ENCODE measurements at places on chromosomes 16 and 17. TPM values are rescaled to one million over a fixed set of nuclear protein-coding genes. Genes with fewer than 3 reads are reported as not detected.
A peak's percentile ranks its signal among the peaks of the same experiment; 100 is the strongest.

PRSS33 gene
- total RNA-seq = 13.2 TPM

KRT24 gene
- 2.4 TPM for total RNA-seq

DNA sequence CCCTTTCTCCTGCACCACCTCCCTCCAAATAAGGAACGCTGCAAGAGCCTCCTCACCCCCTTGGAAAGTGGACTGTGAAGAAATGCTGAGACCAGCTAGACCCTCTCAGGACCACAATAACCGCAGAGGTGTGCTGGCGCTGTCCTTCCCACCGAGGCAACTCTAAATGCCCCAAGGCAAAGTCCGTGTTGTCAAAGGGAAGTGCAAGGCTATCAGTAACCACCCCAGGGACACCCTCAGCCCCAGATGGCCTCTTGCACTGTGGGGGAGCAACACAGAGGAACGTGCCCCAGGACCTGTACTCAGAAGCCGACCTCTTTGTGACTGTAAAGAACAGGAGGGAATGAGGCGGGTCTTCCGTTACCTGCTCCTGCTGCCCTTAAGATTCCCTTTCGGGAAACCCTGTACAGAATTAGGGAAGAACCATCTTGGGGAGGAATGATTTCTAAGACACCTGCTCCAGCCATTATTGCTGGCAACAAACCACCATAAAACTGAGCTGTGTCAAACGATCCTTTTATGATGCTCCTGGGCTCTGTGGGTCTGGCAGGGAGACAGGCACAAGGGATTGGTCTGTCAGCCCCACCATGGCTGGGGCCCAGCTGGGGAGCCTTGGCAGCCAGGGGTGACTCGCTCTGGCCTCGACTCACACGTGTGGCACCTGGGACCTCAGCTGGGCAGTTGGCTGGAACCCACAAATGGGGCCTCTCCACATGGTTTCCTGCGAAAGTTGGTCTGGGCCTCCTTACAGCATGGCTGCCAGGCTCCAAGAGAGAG is 14.6 kb upstream of the MED9 start:
- DNase-seq = no peak

DNA sequence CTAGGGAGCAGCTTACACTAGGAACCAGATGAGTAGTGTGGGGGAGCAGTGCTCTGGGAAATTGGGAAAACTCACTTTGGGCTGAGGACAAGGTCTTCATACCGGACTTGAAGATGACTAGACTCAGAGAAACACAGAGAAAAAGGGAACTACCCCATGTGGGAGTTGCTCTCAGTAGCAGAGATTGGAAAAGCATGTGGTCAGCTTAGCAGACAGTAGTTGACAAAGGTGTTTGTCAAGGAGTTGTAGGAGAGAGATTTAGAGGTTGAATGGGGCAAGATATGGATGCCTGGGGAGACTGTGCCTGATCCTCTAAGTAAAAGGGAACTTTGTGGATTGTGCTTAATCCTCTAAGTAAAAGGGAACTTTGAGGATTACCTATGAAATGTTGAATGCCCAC is 194.5 kb upstream of the COX10 start:
- DNase-seq = no peak

- DNase-seq = no peak
These were observed 45.8 kb downstream of the LCMT1 start for GRCh38 chr16:25157271-25157875.

DNA sequence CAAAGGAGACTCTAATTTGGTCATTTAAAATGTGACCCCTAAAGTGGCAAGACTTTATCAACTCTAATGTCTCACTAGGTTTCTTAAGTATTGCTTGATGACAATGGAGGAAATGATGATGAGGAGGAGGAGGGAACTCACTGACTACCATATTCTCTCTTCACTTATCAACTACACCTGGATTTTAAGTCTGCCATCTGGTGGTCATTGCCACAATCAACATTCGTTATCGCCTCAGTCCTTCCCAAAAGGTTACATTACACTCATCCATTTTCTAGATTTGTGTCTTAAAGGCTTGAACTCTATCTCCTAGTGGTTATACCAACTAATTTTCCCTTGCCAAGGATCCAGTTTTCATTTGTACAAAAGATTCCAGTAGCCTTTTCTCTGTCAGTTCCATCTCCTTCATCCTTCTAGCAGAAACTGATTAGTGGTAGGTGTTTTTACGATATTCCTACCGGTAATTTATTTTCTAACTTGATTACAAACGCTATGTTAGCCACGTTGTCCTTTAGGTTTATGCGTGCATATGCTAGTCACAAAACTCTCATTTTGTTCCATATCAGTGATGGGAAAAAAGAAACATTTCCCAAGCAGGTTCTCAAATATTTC is 114.6 kb upstream of the NOG start:
- DNase-seq = no peak

GRCh38 chr17:77306790-77307478 is 166.2 kb downstream of the SEC14L1 start:
- DNase-seq = no peak

GRCh38 chr16:73179705-73180331 is 131.9 kb upstream of the ZFHX3 start:
- no peak for DNase-seq

GRCh38 chr17:41784207-41784744 is 2.2 kb downstream of the JUP start:
- peak; percentile 90 for DNase-seq

GRCh38 chr16:12815361-12815760 is 11.7 kb upstream of the CPPED1 start:
- DNase-seq = no peak

GRCh38 chr17:50205111-50205962 is 3.9 kb upstream of the COL1A1 start:
- no peak for DNase-seq

DNA sequence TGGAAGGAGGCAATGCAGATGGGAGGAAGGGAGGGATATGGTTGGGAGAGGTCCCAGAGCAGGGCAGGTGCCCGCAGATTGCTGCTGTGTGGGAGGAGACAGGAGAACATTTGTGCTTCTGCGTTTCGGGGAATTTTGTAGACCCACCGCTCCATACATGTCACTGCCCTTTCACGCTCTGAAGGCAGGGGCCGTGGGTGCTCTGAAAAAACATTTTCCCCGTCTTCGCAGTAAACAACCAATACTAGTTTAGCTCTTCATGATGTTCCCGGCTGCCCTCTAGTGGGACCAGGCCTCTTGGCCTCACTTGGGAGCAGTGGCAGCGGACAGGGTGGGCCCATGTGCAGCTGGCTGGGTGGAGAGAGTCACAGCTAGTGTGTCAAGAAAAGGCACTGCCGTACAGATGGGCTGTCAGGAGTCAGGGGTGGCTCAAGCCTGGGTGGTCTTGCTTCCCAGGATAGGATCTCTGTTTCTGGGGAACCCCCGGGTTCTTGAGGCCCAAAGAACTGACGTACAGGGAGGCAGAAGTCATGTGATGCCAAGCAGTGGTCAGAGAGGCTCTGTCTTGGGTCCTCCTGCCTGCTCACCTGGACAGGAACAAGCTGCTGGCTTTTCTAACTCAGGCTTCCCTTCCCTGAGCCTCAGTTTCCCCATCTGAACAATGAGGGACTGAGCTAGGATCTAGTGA is 46.5 kb upstream of the CPNE2 start:
- no peak for DNase-seq

DNA sequence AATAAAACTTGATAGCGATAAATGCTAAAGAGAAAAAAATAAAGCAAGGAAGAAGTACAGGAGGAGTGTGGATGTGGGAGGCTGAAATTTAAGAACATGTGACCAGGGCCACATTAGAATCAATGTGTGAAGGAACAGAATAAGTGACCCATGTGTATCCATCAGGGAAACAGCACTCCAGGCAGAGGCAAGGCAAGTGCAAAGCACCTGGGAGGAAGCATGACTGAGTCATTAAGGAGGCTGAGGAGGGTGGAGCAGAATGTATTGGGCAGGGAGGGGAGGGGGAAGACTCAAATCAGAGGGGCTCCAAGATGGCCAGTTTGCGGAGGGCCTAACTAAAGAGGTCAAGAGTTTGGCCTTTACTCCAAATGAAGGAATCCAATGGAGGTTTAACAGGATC is 8.0 kb downstream of the CDR2 start:
- no peak for DNase-seq

GRCh38 chr17:17745476-17746455 is 64.5 kb downstream of the RAI1 start:
- no peak for DNase-seq
